Activated CD4-positive, alpha-beta T cell treated with anti-CD3 and anti-CD28 coated beads for 36 hours (primary cell): ENCODE measurements at places on chromosomes 13 and 19. TPM values are rescaled to one million over a fixed set of nuclear protein-coding genes. Genes with fewer than 3 reads are reported as not detected.

DNA sequence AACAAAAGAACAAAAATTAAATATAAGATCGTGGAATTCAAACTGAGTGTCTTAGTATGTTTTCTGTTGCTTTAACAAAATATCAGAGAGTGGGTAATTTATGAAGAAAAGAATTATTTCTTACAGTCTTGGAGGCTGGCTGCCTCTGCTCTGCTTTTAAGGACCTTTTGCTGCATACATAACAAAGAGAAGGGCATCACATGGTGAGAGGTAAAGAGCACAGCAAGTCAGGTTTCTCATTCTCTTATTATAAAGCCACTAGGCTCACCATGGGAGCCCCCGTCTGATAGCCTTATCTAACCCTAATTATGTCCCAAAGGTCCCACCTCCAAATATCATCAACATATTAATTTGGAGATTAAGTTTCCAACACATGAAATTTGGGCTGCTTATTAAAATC lies 231.3 kb downstream of the SLITRK6 start:
- no peak for DNase-seq

DNA sequence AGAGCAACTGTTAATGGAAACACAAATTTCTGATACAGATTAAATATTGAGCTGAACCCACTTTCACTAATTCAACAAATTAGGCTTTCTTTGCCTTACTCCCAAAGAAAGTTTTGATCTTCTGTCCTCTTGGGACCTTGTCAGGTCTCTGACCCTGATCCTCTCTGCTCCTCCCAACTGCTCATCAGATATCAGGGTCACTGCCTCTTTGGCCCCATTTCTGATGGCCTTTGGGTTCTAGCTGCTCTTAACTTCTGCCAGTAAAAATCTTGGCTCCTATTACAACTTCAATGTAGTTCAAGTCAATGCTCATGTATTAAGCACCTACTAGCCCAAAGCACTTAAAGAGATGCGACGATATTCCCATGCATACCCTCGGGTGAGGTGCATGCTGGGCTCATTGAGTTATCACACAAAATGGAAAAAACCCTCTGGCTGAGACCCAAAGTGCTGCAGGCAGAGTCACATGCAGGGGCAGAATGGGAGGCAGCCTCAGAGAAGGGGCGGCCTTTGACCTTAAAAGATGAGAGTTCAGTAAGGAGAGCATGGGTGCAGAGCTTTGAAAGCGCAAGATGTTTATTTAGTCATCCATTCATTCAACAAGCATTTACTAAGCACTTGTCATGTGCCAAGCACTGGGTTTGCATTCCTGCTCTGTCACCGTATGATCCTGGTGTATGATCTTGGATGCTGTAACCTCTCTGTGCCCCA lies 183.4 kb downstream of the USP12 start:
- no peak for DNase-seq

DNA sequence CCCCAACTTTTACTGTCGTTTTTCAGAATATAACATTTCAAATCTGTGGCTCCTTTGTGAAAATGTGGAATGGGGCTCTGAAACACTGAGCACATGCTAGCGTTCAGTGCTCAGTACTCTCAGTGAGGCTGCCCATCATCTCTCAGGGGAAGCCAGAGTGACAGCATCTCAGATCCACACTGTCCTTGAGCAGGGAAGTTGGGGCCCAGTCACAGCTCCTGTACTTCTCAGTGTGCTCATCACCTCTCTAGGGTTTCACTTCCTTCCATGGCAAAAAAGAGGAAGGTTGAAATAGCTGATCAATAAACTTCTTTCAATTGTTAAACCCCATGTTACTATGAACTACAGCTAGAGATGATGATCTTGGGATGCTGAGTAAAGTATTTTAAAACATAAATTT lies 565.9 kb upstream of the SPRY2 start:
- no peak for DNase-seq

GRCh38 chr19:8592231-8593009 lies 15.2 kb upstream of the MYO1F start:
- DNase-seq = peak; percentile 99

Gene VMAC
- total RNA-seq = 2.8 TPM

Gene GRK1
- total RNA-seq = 0.21 TPM
